ENCODE measurements at places on chromosomes 11 and 22.
A peak's percentile ranks its signal among the peaks of the same experiment; 100 is the strongest.

GRCh38 chr11:130536106-130537040 lies 87.9 kb downstream of the ADAMTS15 start:
- DNase-seq: no peak

DNA sequence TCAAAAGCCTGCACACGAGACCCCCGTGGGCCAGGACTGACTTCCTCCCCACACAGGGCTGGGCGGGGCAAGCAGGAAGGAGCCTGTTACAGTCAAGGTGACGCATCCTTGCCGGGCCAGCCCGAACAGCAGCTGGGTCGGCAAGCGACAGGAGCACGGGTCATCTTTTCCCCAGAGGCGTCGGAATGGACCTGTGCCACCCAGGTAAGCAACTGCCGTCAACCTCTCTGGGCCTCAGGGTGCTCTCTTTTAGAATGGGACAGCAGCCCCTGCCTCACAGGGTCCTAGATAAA lies at the start of gene CYTH4:
Gene CYTH4, plus strand, starts transcription at position 124 of the 293 bp plus-strand sequence. Its CDS starts 62 bp downstream, at position 186.
- DNase-seq: peak; percentile 76

DNA sequence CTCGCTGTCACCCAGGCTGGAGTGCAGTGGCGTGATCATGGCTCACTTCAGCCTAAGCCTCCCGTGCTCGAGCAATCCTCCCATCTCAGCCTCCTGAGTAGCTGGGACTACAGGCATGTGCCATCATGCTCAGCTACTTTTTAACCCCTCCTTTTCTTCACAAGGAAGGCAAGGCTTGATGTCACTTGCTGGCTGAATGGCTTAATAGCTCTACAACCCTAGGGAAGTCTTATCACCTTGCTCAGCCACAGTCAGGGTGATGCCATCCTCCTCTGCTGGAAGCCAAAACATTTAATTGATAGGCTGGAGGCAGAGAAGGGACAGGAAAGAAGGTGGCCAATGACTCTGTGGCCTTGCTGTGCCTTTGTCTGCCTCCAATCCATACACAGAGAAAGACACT lies 131.9 kb downstream of the MED15 start:
- DNase-seq: no peak

DNA sequence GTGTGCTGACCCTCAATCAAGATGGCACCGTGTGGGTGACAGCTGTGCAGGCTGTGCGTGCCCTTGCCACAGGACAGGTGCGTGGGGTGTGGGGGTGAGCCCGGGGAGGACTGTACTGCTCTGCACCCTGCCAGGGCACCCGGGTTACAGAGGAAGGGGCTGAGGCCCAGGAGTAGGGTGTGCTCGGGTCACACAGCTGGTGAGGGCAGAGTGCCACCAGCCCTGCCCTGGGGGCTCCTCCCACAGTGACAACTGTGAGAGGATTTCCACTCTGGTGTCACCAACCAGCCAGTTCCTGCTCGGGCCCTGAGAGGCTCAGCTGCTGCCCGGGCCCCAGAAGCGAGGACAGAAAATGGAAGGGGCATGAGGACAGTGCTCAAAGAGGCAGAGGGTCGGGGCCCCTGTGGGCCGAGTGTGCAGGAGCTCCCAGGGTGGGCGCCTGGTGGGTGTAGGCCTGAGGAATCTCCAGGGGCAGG lies 20.5 kb downstream of the TRMU start:
- DNase-seq: no peak

GRCh38 chr11:96744697-96745096 lies 354.9 kb downstream of the JRKL start:
- no peak for DNase-seq

DNA sequence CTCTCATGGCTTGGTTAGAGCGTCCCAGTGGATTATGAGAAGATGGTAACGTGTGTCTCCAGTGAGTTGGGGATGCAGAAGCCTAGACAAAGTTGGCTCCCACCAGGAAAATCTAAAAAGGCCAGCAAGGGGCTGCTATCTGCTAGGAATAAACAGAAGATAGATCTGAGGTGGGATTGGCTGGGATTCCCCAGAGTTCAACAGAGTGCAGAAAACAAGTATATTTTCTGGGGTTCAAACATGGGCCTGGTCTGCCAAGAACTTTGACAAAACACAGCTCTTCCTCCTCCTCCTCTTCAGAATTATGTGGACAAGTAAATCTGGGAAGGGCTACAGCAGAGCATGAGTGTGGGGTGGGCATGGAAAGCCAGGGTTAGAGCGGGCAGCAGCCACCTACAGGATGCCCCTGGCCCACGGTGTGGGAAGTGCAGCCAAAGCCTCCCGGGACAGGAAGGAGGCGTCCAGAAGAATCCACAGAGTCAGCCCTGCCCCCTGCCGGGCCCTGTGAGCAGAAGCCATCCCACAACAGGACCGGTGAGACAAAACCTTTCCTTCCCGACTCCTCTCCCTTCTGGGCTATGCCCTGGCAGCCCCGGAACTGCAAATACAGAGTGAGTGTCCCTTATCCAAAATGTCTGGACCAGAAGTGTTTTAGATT lies 67.1 kb downstream of the CD82 start:
- DNase-seq: peak; percentile 23

- DNase-seq: no peak
Observed at GRCh38 chr11:44930588-44931302, 19.9 kb downstream of the TP53I11 start.

DNA sequence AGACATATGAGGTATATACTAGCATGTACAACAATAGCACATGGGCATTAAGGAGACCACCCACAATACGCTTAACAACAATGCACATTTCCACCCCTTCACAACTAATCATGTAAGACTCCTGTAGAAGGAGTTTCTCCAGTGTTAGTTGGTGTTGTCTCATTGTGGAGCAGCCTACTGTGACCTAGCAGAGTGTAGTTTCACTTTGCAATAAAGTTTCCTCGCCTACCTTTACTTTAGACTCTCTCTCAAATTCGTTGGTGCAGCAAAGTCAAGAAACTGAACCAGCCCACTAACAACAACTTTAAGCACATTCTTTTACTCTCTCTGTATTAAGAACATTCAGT lies 863.6 kb downstream of the FAM181B start:
- no peak for DNase-seq

DNA sequence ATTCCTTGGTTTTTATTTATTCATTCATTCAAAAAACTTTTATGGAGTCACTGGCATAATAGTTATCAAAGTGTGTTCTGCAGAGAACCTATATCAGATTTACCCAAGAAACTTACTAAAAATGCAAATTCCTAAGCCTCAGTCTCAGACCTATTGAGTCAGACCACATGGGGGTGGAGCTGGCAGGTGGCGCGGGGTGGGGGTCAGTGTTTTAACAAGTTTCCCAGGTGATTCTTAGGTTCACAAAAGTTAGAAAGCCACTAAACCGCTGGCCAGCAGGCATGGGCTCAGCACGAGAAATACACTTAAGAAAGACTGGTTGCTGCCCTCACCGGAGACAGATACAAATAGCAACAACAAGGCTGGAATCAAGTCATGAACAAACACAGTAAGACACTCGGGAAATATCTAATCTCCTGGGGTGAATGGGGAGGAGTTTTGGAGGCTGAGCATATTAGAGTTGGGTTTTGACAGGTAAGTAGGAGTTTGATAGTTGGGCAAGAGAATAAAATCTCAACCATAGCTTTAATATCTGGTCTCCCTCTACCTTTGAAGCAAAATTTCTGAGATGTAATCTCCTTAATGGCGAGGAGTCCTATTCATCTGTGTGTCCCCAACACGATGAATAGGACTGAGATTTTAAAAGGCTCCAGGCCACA lies 167.5 kb upstream of the NECTIN1 start:
- no peak for DNase-seq

GRCh38 chr11:86180851-86181250 lies 63.7 kb upstream of the EED start:
- no peak for DNase-seq

GRCh38 chr11:117972044-117972443 lies 14.2 kb upstream of the IL10RA start:
- no peak for DNase-seq

- DNase-seq: peak; percentile 66
Observed at GRCh38 chr11:67265633-67266448, 432 bp upstream of the GRK2 start.

DNA sequence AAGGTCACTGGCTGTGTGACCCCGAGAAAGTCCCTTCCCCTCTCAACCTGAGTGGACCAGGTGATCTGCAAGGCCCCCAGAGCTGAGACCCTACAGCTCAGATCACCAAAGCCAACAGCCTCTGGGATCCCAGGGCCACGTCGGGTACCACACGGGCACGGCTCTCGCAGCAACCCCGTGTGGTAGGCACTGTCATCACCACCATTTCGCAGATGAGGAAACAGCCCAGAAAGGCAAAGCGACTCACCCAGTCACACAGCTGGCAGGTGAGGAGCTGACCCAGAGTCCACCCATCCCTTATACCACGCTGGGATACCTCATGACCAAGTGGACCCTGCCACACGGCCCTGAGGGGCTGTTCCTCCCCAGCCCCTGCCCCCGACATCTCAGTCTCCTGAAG lies 2.8 kb downstream of the ATP5MGL start:
- DNase-seq: no peak

DNA sequence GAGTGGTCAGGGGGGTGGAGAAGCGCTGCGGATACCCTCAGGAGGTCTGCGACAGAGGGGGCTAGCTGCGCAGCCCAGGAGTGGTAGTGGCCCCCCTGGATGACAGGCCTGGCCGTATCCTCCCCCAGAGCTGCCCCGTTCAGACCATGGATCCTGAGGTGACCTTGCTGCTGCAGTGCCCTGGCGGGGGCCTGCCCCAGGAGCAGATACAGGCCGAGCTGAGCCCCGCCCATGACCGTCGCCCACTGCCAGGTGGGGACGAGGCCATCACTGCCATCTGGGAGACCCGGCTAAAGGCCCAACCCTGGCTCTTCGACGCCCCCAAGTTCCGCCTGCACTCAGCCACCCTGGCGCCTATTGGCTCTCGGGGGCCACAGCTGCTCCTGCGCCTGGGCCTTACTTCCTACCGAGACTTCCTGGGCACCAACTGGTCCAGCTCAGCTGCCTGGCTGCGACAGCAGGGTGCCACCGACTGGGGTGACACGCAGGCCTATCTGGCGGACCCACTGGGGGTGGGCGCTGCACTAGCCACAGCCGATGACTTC lies 505 bp downstream of the NUDT22 start:
- no peak for DNase-seq

- DNase-seq: no peak
Observed at GRCh38 chr11:110478410-110478809, 48.7 kb downstream of the FDX1 start.

DNA sequence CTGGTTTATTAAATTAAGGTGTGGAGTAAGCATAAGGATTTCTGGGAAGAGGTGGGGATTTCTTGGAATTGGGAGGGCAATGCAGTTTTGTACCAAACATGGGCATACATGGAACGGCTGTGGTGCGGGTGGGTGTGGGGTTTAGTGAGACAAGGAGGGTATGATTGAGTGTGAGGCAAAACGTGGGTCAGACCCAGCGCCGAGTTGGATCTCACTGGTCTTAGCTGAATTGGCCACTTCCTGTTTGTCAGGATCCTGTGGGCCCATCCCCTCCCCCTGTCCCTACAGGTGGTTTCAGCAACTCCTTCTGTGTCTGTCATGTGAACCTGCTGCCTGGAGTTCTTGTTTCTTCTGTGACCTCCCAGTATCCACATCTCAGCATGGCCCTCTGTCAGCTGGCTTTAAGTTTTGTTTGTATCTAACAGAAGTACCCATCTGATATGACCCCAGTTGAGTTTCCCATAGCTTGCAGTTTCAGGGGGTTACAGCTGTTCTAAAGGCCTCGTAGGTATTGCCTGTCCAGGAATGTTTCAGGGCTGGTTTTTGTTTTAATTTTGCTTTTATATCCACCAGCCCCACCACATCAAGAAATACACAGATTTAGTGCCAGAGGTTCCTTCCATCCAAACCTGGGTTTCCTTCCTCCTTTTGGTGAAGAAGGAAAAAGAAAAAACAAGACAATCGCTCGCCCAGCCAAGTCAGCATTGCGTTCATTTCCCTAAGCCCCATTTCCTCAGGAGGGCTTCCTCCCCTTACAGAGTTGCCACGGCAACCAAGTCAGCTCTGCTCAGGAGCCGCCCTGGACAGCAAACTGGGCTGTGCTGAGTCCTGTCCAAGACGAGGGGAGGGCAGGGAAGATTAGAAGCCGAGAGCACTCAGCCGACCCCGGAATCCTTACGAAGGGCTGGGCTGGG lies 6.0 kb downstream of the APOL1 start:
- no peak for DNase-seq

Measured in activated CD4-positive, alpha-beta T cell treated with anti-CD3 and anti-CD28 coated beads, Interleukin-2, amount 50 U/mL, for 4 hours (primary cell).